ENCODE measurements at places on chromosomes 16 and 17. TPM values are rescaled to one million over a fixed set of nuclear protein-coding genes. Genes with fewer than 3 reads are reported as not detected.

FAM117A gene
- 15.5 TPM for total RNA-seq

BEAN1 gene
- 0.19 TPM for total RNA-seq

DPEP3 gene
- total RNA-seq = not detected

STX1B gene
- 4.1 TPM for total RNA-seq

ARL5C gene
- not detected for total RNA-seq

CLEC10A gene
- total RNA-seq = not detected

OR1F1 gene
- not detected for total RNA-seq

OR3A3 gene
- total RNA-seq = not detected

BCL6B gene
- not detected for total RNA-seq

CCDC40 gene
- total RNA-seq = 5.7 TPM

MT1G gene
- total RNA-seq = not detected

DRC3 gene
- total RNA-seq = 1.1 TPM

HAS3 gene
- 0.23 TPM for total RNA-seq

TP53TG3 gene
- 1.1 TPM for total RNA-seq

PPP1R27 gene
- total RNA-seq = not detected

ARMC5 gene
- total RNA-seq = 16.5 TPM

CMTM2 gene
- not detected for total RNA-seq

CPNE2 gene
- 18.6 TPM for total RNA-seq

NT5M gene
- total RNA-seq = 4.5 TPM

- DNase-seq = no peak
Observed at GRCh38 chr16:58859958-58860669, 126.0 kb upstream of the GOT2 start.

DNA sequence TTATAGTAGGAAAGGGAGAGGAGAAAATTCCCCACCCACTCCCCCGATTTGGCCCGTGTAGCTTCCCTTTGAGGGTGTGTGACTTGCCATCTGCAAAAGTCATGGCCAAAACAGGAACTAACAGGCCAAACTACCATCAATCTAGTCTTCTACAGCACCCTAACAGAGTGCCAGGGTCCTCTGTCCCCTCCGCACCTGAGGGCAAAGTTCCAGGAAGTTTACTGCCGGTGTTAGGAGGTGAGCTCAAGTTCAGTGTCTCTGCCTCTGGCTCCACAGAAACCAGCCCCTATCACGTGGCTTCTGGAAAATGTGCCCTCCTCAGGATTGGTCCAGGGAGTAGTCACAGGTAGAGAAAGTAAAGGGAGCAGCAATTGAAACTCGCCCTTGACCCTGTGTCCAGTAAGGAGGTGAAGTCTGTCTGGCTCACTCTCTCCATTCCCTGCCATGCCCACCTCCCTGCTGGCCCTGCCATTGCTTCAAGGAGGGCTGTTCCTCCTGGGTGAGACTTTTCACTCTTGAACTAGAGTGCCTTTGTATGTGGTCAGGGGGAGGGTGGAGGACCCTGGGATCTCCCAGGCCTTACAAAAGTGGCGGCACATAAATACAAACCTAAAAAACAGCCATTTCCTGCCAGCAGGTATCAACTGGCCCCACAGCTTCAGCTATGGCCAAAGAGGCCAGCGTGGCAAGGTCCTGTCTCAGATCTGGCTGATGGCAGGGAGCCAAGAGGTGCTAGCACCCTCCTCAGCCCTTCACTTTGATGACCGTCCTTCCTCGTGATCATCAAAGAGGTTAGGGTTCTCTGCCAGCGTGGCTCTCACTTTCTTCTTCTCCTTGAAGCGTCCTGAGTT lies 5.3 kb downstream of the PRR15L start:
- DNase-seq = no peak

GRCh38 chr17:17109256-17109655 lies 67.0 kb downstream of the MPRIP start:
- DNase-seq = no peak

GRCh38 chr16:87828907-87829621 lies 40.2 kb downstream of the SLC7A5 start:
- DNase-seq = no peak

DNA sequence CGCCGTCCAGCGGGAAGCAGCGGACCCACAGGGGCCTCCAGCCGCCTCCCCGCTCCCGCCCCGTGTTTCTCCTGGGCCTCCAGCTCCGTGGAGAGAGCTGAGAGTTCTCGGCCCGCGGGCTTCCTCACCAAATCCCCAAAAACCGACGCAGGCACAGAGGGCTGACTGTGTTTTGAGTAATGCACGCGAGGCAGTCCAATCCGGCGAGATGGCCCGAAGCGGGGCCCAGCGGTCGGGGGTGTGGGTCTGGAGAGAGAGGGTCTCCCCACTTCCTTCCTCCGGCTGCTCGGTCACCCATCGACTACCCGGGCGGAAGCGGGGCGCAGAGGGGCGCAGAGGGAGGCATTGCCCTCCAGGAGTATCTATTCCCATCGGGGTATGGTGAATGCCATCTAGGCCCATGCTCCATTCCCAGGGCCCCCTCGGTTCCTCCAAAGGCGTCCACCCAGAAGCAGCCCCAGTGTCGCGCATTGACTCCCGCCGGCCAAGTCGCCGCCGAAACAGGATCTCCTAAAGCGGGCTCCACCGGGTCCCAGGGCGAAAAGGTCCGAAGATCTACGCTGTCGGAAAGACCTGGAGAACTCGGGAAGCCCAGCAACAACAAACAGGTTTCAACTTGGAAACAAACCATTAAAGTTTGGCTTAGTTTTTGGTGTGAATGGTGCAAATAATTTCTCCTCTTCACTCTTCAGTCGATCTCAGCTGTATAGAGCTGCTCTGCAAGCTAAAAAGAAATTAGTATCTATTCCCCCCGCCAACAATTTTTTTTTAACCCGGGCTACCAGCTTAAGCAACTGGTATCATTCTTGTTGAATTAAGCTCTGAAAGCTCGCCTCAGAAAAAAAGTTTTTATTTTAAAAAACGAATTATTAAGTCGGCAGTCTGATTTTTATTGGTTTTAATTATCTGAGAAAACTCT lies 19.2 kb upstream of the HOXB13 start:
- DNase-seq = no peak

GRCh38 chr17:82300707-82301270 lies 16.6 kb downstream of the CD7 start:
- DNase-seq = peak; percentile 66

DNA sequence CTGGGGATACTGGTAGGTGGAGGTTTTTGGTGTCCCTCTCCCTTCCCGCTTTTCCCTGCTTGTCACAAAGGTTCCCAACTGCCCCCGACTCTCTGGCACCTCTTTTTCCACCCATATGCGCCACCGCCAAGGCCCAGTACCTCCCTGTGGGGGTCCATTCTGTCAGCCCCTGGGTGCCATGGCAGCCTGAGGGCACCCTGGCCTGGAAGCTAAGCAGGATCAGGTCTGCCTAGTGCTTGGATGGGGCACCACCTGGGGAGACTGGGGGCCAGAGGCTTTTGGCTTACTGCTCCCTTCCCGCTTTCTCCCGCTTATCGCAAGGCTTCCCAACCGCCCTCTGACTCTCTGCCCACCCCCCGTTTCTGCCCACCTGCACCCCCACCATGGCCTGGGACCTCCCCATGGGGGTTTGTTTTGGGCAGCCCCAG lies 2286.4 kb downstream of the TP53TG3F start:
- no peak for DNase-seq

- no peak for DNase-seq
Observed at GRCh38 chr17:42674755-42675347, 1.9 kb downstream of the PLEKHH3 start.

GRCh38 chr17:56847106-56847505 lies 13.2 kb downstream of the DGKE start:
- DNase-seq = no peak

- no peak for DNase-seq
Observed at GRCh38 chr16:31323959-31324629, 30.9 kb upstream of the ITGAX start.

DNA sequence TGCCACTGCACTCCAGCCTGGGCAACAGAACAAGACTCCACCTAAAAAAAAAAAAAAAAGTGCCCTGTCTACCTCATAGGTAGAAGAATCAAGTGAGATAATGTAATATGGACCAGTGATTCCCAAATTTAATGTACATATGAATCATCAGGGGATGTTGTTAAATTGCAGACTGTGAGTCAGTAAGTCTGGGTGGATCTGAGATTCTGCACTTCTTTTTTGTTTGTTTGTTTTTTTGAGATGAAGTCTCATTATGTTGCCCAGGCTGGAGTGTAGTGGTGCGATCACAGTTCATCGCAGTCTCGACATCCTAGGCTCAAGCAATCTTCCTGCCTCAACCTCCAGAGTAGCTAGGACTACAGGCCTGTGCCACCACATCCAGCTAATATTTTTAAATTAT lies 31.6 kb downstream of the HOXB1 start:
- DNase-seq = peak; percentile 54

DNA sequence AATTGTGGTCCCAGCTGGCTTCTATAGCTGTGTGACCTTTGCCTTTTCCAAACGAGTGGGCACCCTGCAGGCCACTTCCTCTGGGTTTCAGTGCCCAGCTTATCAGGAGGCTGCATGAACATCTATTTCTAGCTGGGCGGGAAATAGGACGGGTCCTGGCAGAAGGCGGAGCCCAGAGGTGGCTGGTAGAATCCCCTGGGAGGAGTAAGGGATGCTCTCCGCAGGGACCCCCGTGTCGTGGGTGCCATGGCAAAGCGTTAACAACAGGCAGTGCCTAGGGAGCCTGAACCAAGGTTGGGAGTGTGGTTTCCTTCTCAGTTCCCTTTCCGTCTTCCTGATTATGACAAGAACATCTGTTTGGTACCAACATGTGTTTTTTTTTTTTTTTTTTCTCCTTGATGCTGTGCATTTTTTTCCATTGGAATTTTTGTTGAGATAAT lies 58.2 kb downstream of the PLCG2 start:
- no peak for DNase-seq

DNA sequence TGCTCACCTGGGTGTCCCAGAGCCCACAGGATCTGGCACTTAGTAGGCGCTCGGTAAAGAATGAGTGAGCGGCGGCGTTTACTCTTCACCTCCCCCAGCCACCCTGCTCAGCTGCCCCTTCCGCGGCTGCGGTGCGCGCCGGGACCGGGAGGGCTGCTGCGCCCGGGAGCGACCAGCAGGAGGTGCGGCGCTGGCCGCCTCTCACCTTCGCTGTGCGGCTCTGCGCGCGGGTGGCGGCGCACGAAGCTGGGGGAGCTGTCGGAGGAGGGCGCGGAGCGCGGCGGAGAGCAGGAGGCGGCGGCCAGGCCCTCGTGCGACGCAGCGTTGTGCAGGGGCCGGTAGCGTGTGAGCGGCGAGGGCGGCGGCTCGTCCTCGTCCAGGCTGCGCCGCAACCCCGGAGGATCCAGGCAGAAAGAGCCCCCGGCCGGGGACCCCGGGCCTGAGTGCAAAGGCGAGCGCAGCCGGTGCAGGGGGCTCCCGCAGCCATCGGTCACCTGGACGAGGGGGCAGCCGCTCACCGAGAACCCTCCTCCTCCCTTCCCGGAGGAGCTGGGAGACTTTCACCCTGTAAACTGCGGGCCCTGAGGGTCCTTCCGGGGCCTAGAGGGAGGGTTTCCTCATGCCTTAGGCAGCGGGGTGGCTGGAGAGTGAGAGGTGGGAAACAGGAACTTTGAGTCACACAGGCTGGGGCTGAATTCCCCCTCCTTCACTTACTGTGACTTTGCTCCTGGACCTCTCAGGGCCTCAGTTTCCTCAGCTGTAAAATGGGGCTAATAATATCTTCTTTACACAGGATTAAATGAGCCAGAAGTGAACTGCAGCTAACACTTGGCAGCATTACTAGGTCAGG lies 12.5 kb downstream of the SAMD14 start:
- DNase-seq = no peak

DNA sequence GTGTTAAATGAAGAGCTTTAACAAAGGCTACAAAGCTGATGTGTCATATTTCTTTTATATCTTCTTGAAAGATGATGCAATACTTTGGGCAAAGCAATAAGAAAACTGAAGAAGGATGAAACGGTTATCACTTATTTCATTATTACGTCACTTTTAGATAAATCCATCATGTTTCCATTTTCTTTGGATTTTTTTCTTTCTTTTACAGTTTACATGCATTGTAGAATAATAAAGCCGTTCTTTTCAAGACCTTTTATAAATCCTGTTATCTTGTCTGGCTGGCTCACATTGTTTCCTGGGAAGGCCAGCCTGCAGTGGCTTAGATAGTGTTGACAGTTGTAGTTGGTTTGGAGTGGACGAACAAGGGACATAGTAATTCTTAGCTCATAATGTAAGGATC lies 28.9 kb downstream of the TANC2 start:
- peak; percentile 23 for DNase-seq

DNA sequence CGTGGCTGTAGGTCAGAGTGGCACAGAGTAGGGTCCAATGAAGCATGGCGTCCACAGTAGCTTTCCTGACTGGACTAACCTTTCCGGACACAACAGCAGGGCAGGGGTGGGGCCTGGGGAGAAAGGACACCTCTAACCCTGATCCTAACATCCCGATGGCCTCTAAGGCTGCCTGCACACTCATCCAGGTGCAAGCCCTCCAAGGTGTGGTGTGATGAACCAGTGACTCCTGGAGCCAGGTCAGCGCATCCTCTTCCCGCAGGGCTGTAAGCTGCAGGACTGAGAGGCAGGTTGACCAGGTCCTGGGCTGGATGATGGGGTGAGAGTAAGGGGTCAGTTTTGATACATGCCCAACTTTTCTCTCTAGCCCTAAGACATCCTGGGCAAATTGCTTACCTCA lies 3.1 kb upstream of the ERBB2 start:
- no peak for DNase-seq

DNA sequence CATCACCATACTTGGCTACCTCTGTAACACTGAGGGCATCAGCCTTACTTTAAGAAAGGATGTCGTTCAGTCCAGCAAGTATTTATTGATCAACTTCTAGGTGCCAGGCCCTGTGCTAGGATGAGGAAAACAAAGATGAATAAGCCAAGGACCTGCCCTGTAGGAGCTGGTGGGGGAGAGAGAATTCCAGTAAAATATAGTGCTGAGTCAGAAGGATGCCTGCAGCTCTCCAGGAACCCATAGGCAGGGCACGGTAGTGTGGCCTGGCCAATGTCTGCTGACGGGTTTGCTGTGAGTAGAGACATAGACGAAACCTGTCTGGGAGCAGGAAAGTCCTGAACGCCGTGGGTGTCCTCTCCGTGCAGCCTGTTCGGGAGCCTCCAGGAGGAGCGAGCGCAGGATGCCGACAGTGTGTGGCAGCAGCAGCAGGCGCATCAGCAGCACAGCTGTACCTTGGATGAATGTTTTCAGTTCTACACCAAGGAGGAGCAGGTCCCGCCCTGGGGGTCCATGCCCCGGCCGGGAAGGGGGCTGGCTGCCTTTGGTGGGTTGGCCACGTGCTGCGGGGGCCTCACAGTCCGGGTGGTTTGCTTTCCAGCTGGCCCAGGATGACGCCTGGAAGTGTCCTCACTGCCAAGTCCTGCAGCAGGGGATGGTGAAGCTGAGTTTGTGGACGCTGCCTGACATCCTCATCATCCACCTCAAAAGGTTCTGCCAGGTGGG lies 55.6 kb downstream of the USP43 start:
- no peak for DNase-seq

Data from LHCN-M2 (cell line).